H9 (cell line): ENCODE measurements at places on chromosomes 11 and 22. TPM values are rescaled to one million over a fixed set of nuclear protein-coding genes. Genes with fewer than 3 reads are reported as not detected.

DNA sequence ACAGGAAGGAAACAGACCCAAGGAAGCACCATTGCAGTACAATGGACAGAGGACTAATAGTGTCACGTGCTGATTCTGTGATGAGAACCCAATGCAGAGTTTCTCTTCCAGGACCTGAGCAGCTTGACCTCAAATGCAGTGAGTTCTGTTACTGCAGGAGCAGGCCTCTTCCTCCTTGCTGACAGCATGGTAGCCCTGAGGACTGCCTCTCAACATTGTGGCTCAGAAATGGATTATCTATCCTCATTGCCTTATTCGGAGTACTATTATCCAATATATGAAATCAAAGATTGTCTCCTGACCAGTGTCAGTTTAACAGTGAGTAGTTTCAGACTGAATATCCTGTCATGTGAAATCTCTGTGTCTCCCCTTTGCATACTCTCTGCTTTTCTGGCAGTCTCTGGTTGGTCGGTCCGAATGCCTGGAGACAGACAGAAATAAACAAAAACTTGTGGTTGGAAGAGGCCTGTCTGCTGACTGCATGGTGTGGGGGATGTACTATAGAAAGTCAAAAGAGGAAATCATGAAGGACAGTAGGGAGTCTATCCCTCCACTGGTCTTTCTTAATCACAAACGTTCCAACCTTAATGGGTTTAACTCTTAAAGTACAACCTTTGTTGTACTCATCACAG lies 6.9 kb upstream of the MS4A14 start:
- no peak for DNase-seq

GRCh38 chr11:126214841-126215240 lies 3.3 kb downstream of the FAM118B start:
- DNase-seq: no peak

DNA sequence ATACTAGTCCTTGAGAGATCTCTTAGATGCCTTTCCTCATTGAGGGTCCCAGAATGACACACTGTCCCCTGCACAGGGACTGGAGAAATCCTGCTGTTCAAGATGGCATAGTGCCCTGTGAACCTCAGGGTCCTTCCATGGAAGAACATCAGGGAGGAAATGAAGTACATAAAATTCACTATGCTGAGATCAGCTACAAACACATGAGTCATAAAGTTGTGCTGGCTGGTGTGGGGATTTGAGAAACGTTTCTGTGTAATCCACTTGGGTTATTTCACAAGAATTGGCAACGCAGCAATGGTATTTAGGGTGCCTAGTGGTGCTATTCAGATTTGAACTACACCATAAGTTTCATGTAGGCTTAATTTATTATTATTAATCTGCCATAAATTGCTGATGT lies 174.4 kb downstream of the MAML2 start:
- no peak for DNase-seq

DNA sequence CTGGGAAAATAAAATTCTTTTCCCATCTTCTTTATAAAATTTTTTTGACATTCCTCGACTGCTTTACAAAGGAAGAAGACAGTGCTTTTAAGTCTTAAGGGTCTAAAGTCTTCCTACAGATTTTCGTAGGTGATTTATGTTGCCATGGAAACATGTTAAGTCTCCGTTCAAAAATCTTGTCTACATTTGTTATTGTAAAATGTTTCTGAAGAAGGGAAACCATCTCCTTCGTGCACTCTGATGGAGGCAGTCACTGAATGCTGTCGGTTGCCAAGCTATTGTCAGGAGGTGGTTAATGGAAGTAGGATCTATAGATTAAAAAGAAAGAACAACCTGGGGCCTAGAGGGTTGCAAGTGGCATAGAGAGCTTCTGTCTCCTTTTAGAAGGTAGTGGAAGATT lies 52.6 kb downstream of the MAP6 start:
- DNase-seq: no peak

The ARHGEF17 gene
- 6.2 and 7.4 TPM in 2 replicates for total RNA-seq

The TPP1 gene
- total RNA-seq: 37.2 and 37.5 TPM in 2 replicates

The C11orf91 gene
- total RNA-seq: not detected in 2 replicates

The SGSM1 gene
- total RNA-seq: 3.2 and 4.3 TPM in 2 replicates

- no peak for DNase-seq
Measured at GRCh38 chr22:41140365-41140957, 48.1 kb downstream of the EP300 start.

The TBX1 gene
- 2.2 and 2.5 TPM in 2 replicates for total RNA-seq

DNA sequence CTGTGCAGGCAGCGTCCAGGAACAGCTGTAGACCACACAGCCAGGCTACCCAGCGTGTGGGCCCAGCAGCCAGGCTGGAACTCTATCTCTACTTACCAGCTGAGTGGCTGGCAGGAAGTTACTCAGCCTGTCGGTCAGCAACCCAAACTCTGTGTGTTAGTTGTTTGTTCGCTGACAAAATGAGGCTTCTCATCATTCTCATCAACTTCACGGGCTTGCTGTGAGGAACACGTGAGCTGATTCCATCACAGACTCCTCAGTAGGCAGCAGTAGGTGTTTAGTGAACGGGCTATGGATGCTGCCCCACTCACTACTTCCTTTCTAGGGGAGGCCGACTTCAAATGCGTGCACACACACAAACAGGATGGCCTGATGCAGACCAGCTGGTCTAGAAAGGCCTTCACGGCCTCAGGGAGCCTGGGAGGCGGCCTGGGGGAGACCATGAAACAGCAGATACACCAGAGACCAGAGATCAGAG lies 830 bp upstream of the SPDYC start:
- DNase-seq: no peak

- DNase-seq: peak; percentile 24
Measured at GRCh38 chr11:2805388-2806056, 80.1 kb downstream of the CDKN1C start.

DNA sequence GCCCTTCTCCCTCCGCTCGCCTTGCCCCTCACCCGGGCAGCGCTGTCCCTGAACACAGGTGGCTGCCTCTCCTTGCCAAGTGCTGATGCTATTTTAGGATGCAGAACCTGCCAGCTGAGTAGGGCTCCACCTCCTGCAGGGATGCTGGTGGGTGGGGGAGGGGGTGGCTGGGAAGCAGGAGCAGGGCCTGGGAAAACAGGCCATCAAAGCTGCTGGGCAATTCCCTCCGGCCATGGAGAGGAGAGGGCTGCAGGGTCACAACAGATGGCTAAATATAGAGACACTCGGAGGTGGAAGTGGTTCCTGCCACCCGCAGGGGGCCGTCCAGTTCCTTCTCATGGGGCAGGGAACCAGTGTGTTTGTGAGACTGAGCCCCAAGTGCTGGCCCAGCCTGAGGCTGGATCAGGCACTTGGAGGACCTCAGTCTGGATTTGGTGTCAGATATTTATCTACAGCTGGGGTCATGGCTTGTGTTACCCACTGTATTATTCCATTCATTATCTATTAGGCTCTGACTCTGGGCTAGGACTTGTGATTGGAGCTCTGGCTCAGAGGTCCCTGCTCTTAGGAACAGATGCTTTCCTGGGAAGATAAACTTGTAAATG lies 59.6 kb downstream of the LRRC32 start:
- no peak for DNase-seq

DNA sequence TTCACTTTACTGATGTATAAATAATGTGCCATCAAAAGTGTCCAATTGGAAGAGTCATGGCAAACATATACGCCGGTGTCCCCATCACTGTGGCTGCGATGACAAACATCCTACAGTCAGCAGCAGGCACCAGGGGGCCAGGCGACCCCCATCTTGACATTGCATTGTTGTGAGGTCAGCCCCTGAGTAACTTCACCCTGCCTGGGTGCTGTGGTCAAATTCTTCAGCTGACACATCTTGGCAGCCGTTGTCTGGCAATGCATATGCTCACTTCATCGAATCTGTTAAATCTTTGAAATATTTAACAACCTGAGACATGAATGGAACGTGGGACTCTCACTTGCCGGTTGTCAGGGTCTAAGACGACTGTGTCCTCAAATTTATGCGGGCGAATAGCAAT lies 430.9 kb downstream of the BRD1 start:
- DNase-seq: no peak

- no peak for DNase-seq
Measured at GRCh38 chr11:69592986-69593650, 47.8 kb upstream of the CCND1 start.

- no peak for DNase-seq
Measured at GRCh38 chr11:68012843-68013610, 2.9 kb downstream of the ALDH3B1 start.

DNA sequence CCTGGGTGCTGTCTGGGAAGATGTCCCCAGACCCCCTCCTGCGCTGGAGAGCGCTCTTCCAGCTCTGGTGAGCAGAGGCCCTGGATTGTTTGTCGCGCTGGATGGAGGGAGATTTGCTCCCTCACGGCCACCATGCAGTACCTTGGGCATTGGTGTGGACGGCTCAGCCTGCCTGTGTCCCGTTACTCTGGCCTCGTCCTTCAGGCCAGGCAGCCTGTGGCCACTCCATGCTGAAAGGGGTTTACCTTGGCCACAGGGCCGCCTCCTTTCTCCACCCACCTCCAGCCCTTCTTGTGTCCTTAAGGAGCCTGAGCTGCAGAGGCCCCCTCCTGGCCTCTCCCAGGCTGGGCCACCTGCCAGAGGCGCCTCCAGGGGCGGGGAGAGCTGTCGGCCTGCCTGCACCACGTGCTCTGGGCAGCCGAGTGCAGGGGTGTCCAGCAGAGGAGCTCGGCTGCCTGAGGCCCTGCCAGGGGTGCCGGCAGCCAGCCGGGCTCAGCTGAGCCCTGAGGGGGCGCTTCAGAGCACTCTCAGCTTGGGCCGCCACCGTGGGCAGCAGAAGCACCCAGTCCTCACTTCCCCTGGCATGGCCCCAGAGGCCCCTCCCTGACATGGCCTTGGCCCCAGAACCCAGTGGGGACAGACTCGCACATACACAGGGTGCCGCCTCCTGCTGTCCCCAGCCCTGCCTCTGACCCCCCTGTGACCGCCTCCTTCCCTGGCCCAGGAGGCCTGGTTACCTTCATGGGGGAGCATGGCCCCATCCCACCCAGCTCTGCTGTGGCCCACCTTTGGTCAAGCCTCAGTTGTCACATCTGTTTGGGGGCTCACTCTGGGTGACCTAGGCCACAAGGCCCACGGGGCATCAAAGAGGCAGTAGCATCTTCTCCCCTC lies 3.4 kb downstream of the CCND1 start:
- no peak for DNase-seq

- DNase-seq: peak; percentile 90
Measured at GRCh38 chr22:45670981-45671782, 452 bp upstream of the ATXN10 start.

The PHF21B gene
- total RNA-seq: 54.3 and 60.3 TPM in 2 replicates

The SLC22A6 gene
- total RNA-seq: not detected in 2 replicates

DNA sequence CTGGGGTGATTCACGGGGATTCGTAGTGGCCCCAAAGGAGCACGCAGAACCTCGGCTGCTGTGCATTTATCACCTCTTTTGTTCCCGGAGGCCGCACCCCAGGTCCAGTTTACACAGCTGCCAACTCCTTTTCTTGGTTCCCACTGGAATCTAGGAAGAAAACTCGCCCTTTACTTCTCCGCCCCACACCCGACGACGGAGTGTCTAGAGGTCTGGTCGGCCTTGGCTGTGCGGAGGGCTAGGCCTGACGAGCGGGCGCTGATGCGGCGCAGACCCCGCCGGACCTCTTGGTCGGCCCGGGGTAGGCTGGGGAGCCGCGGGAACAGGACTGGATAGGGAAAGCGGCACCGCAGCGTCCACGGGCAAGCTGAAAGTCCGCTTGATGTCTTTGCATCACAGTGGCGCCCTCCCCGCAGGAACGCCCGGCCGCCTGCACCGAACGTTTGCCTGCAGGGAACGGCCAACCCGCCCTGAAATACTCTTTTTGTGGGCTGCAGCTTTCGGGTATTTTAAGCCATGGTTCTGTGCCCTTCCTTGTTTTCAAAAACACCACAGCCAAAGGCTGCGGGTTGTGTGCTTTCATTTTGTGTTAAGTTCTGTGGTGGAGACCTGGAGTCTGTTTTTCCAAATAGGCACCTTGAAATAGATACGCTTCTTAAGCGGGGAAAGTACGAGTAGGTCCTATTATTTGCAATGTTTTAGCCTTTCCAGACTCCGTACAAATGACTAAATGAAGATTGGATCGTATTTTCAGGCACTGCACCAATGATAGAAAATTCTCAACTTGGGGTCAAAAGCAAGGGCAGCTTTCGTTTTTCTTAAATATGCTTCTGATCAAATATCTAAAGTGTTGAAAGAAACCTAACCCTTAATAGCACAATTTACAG lies 829 bp upstream of the ZBED5 start:
- DNase-seq: peak; percentile 70

DNA sequence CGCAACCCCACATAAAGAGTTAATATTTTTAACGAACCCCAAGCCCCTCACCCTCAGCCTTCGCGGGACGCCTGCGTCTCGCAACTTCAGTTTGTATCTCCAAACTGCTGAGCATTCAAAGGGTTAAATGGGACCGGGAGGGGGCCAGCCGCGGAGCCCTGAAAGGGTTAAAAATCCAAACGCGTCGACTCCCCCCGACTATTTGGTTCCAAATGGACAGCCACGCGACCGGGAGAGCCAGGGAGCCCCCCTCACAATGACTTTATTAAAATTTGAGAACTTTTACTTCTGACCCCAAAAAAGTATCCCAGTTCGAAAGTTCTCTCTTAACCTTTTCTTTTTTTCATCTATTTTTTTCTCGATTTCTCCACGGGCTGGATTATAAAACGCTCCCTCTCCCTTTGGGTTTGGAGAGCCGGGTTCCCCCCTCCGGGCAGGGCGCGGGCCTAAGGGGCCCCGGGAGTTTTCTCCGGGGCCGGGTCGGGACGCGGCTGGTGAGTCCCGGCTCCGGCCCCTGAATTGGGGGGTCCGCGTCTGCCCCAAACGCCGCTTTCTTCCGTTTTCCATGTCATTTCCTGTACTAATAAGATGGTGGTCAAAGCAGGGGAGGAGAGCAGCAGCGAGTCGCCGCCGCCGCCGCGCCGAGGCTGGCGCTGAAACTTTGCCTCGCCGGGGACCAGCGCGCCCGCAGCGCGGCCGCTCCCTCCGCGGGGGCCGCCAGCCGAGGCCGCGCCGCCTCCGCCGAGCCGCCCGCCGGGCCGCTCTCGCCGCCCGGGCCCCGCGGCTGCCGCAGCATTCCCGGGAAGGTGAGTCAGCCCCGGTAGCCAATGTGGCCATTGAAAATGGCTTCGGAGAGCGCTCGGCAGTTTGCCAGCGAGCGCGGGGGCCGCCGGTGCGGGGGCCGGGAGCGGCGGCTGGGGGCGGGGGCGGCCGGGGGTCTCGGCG lies at the start of gene PRDM11:
Gene PRDM11 (plus strand): TSS at position 568 of the 945 bp plus-strand sequence. CDS start 35,128 bp downstream, outside the sequence.
- DNase-seq: peak; percentile 39

DNA sequence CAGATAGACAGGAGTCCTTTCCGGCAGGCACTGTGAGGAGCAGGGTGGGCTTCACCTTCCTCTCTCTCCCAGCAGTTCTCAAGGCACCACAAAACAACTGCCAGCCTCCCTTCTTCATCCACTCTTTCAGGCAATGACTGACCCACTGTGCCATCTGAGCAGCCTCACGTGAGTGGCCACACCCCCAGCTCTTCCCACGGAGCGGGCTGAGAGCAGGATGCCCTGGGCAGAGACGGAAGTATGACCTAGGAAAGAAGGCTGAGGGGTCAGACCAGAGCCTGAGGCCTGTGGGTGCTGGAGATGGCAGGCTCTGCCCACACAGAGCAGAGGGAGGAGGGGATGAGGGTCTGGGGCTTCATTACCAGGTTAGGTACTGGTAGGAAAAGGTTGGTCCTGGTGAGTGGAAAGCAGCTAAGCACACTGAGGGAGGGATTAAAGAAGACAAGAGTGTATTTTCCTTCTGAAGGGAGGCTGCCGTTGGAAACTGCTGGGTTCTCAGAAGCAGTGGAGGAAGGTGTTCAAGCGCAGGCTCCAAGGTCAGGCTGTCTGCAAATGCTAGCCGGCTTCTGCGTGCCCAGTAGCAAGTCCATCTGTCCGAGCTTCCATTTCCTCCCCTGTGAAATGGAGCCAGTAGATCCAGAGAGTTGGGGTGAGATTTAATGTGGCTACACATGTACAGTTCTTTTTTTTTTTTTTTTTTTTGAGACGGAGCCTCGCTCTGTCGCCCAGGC lies 4.6 kb downstream of the NLRP6 start:
- DNase-seq: no peak

- DNase-seq: no peak
Measured at GRCh38 chr11:20934516-20934915, 265.1 kb downstream of the NELL1 start.

The MOGAT2 gene
- total RNA-seq: not detected in 2 replicates
